ENCODE measurements at places on chromosomes 7 and 10.

- no peak for DNase-seq
Observed at GRCh38 chr10:67665491-67665890, 30.5 kb downstream of the CTNNA3 start.

GRCh38 chr7:93242106-93242505 lies 9.9 kb downstream of the VPS50 start:
- no peak for DNase-seq

DNA sequence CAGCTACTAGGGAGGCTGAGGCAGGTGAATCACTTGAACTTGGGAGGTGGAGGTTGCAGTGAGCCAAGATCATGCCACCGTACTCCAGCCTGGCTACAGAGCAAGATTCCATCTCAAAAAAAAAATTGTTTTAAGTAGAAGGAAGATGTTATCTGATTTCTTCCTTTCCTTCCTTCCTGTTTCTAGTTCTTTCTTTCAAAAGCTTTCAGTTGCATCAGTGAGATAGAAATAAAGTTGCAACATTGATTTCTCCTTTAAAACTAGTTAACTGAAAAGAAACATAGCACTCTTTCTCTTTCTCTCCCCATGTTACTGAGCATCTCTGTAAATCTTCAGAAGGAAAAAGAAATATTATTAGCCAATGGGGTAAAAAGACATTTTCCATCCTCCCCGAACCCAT lies 37.5 kb downstream of the CNNM1 start:
- no peak for DNase-seq

GRCh38 chr10:119754085-119754484 lies 28.2 kb downstream of the INPP5F start:
- DNase-seq: no peak
